ENCODE measurements at places on chromosomes 12 and 14. TPM values are rescaled to one million over a fixed set of nuclear protein-coding genes. Genes with fewer than 3 reads are reported as not detected.

DNA sequence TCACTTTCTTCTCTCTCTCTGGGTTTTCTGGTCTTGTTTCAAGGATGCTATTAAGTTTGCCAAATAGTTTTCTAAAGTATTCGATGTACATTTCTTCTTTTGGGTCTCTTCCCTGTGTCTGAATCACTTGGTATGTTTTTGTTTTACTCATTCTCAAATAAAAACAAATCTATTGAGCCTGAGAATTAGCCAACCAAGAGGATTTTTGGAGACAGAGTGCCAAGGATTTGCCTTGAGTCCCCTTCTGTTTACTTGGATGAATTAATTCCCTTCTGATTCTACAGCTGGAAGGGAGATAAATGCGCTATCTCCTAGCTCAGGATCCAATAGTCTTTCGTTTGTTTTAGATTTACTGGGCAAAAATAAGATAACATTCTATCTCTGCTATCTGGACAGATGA, 255.5 kb downstream of the SYT10 start:
- no peaks in the 10 kb centered on the region for H3K27me3 ChIP-seq
- H3K4me1 ChIP-seq: no peaks in the 10 kb centered on the region
- H3K27ac ChIP-seq: no peak overlapping the region
- ATAC-seq: no peak

- no peak for ATAC-seq
- H3K36me3 ChIP-seq: no peaks in the 10 kb centered on the region
- peak overlapping the region; percentile 87 for H3K27ac ChIP-seq
- peak overlapping the region; percentile 87 for H3K4me3 ChIP-seq
- no peaks in the 10 kb centered on the region for H3K27me3 ChIP-seq
These were observed 465 bp upstream of the FGD4 start for GRCh38 chr12:32398816-32399369.

DNA sequence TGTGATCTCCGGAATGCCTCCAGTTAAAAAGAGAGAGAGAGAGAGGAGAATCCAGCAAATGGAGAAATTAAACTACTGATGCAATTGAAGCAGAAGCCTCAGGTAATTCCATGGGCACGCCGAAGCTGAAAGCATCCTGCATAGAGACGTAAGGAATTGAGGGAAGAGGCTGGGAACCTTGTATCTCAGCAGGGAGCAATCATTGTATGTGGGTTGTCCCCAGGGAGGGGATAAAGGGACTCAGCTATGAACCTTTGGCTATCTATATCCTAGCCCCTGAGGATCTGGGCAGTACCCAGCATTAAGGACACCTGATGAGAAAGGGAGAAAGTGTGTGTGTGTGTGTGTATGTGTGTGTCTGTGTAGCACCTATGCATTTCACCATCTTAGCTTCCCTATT, 95.8 kb upstream of the ATXN7L3B start:
- no peak for ATAC-seq
- no peaks in the 10 kb centered on the region for H3K36me3 ChIP-seq
- H3K27ac ChIP-seq: no peak overlapping the region

GRCh38 chr14:102246071-102246470, 58.9 kb downstream of the MOK start:
- H3K36me3 ChIP-seq: no peaks in the 10 kb centered on the region
- no peak overlapping the region for H3K27ac ChIP-seq
- H3K4me3 ChIP-seq: no peak overlapping the region

- no peaks in the 10 kb centered on the region for H3K4me1 ChIP-seq
These were observed 22.0 kb upstream of the MGST1 start for GRCh38 chr12:16325426-16325825.

- no peak overlapping the region for H3K27ac ChIP-seq
- H3K27me3 ChIP-seq: no peaks in the 10 kb centered on the region
- no peaks in the 10 kb centered on the region for H3K4me1 ChIP-seq
- no peak overlapping the region for H3K4me3 ChIP-seq
- H3K36me3 ChIP-seq: no peaks in the 10 kb centered on the region
- ATAC-seq: no peak
These were observed 107.0 kb downstream of the VRK1 start for GRCh38 chr14:96904201-96904600.

- H3K36me3 ChIP-seq: no peaks in the 10 kb centered on the region
- H3K4me3 ChIP-seq: no peak overlapping the region
These were observed 31.9 kb downstream of the GUCY2C start for GRCh38 chr12:14664434-14665023.

DNA sequence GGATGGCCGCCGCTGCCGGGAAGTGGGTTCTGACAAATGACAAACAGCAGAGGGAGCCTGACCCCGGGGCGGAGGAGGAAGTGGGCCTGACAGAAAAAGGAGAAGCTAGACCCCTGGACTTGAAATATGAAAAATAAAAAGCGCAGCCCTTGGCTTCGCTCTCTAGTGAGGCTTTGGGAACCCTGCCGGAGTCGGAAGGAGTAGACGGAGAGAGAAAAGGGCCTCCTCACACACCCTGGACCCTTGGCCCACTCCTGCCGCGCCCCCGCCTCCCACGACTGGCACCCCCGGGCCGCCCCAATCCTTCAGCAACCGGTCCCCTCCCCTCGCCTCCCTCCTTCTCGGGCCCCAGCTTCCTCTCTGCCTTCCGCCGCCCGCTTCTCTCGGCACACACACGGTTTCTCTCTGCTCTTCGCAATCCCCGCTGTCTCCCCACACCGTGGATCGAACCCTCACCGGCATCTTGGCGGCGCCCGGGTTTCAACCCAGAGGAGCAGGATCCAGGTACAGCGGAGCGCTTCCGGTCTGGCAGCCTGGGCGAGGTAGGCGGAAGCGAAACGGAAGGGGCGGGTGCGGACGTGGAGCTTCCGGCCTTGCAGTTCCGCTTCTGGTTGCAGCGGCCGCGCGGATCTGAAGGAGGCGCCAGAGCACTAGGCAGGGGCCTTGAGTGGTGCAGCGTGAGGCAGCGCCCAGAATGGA, at the start of gene ARPC3:
Gene ARPC3 (minus strand): TSS at position 539 of the 699 bp plus-strand sequence. CDS start 77 bp downstream, at position 462.
- peak within 1 kb of the TSS; percentile 65 for H3K4me3 ChIP-seq
- peak within 1 kb of the TSS; percentile 95 for H3K27ac ChIP-seq
- H3K36me3 ChIP-seq: no peaks in the 10 kb centered on the region
- ATAC-seq: peak; percentile 99
- no peaks in the 10 kb centered on the region for H3K27me3 ChIP-seq

DNA sequence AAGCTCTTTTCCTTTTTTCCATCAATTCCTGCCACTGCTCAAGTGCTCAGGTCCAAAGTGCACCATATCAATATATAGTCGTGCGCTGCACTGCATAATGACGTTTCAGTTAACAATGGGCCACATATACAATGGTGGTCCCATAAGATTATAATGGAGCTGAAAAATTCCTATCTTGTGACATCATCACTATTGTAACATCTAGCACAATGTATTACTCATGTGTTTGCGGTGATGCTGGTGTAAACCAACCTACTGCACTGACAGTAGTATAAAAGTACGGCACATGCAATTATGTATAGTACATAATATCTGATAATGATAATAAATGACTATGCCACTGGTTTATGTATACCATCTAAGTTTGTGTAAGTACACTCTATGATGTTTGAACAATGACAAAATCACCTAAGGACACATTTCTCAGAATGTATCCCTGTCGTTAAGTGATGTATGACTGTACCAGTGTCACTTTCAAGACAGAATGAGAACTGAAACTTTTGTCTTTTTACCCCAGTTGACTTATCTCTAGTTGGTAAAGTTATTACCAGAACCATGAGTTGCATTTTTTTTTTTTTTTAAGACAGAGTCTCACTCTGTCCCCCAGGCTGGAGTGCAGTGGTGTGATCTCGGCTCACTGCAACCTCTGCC, 53.7 kb upstream of the INSM2 start:
- peaks cover 5% of the 10 kb centered on the region for H3K27me3 ChIP-seq
- H3K27ac ChIP-seq: no peak overlapping the region
- no peak overlapping the region for H3K4me3 ChIP-seq

GRCh38 chr12:60475825-60476224, 880.0 kb downstream of the SLC16A7 start:
- H3K4me1 ChIP-seq: no peaks in the 10 kb centered on the region
- H3K27ac ChIP-seq: no peak overlapping the region
- no peaks in the 10 kb centered on the region for H3K27me3 ChIP-seq
- no peak overlapping the region for H3K4me3 ChIP-seq

The NANOG gene
- 0.08 TPM for total RNA-seq

The SELPLG gene
- total RNA-seq: 12.4 TPM

The ESRRB gene
- 0.93 TPM for total RNA-seq
